ENCODE measurements at places on chromosomes 16 and 17.

DNA sequence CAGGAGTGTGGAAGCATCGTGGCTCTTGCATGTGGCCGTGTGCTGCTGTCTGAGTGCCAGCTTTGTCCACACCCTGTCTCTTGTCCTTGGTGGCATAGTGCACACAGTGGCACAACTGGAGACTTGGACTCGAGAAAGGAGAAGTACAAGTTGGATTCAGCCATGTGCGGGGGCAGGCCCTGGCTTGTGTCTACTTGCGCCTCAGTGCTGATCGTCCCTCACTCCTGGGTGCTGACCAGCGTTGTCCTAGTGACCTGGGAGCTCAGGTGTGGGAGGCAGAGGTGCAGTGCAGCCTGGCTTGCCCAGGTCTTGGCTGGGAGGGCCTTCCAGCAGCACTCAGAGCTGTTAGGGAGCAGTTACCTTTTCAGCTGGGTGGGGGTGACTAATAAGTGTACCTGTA, 20.6 kb downstream of the MPRIP start:
- no peak for DNase-seq

GRCh38 chr16:35447010-35447558, 1987.7 kb downstream of the TP53TG3F start:
- DNase-seq: no peak

- no peak for DNase-seq
Observed at GRCh38 chr17:71516149-71516548, 604.7 kb upstream of the SOX9 start.

DNA sequence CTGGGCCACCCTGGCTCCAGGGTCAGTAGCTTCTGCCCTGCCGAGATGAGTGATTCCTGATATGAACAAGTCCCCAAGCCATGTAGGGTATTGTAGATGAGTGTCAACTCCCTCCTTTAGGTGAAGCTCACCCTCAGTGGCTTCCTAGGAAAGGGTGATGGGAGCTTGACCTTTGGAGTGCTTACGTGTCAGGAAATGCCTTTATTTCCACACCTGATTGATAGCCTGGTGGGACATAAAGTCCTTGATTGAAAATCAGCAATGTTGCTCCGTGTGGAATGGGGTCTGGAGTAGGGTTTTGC, 58.4 kb downstream of the USP43 start:
- no peak for DNase-seq

- DNase-seq: no peak
Observed at GRCh38 chr16:19864566-19864965, 20.1 kb downstream of the GPRC5B start.

DNA sequence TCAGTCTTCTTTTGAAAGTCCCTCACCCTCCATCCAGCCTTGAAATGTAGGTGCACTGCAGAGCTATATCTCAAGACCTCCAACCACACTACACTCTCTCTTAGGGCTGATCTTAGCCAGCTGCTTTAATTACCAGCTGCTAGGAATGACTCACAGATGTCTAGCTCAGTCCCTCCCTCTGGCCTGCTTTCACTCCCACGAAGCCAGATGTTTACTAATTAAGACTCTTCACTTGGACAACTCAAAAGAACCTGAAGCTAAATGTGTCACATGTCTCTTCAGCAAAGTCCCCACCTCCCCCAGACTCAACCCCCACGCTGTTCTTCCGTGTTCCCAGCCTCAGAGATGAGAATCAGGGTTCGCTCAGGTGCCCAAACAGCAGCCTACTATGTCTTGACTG, 2.6 kb downstream of the GTF3C1 start:
- no peak for DNase-seq

GRCh38 chr17:60129164-60129563, 20.6 kb upstream of the CA4 start:
- DNase-seq: no peak

Data from urinary bladder (tissue), 4 donors.